Activated naive CD4-positive, alpha-beta T cell treated with anti-CD3 and anti-CD28 coated beads, Interleukin-2, amount 50 U/mL, for 72 hours (primary cell): ENCODE measurements at places on chromosomes 11 and 22. TPM values are rescaled to one million over a fixed set of nuclear protein-coding genes. Genes with fewer than 3 reads are reported as not detected.

- DNase-seq = peak; percentile 35
Measured at GRCh38 chr22:17910561-17911311, 113.6 kb downstream of the MICAL3 start.

The TEX54 gene
- total RNA-seq = not detected

GRCh38 chr11:37657645-37658044 is 1059.6 kb upstream of the RAG2 start:
- no peak for DNase-seq

The TUBA8 gene
- total RNA-seq = 1.1 TPM

- peak; percentile 94 for DNase-seq
Measured at GRCh38 chr11:62556108-62556874, 9.7 kb upstream of the AHNAK start.

DNA sequence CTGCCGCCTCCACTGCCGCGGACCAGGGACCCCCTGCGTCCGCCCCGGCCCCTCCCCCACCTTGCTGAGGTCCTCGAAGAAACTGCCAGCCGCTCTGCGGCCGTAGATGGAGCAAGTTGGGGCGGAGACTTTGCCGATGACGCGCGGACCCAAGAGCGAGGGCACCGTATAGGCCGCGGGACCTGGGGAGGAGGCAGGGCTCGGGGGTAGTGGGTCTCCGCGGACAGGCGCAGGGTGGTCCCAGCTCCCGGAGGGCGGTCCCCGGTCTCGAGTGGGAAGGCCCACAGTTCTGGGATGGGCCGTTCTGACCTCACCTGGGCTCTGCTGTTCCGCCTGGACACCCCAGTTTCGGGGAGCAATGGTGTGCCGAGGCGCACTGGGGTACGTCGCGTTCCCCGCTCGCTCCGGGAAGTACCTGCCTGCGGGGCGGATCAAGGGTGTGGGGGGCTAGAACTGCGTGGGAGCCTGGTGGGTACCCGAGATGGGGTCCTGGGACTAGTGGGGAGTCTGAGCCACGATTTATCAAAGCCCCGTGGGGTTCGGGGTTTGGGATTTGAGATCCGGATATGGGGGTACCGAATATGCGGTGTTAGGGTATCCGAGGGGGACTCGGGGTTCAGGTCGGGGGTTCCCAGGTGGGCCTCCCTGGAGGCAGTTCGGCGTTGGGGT is 1.2 kb upstream of the TYMP start:
- peak; percentile 81 for DNase-seq

- DNase-seq = no peak
Measured at GRCh38 chr11:11913395-11913794, 71.6 kb downstream of the USP47 start.

- no peak for DNase-seq
Measured at GRCh38 chr11:11997049-11997322, 11.4 kb downstream of the DKK3 start.

GRCh38 chr11:113193946-113194345 is 120.4 kb upstream of the TTC12 start:
- DNase-seq = no peak

The HTR3B gene
- total RNA-seq = not detected

DNA sequence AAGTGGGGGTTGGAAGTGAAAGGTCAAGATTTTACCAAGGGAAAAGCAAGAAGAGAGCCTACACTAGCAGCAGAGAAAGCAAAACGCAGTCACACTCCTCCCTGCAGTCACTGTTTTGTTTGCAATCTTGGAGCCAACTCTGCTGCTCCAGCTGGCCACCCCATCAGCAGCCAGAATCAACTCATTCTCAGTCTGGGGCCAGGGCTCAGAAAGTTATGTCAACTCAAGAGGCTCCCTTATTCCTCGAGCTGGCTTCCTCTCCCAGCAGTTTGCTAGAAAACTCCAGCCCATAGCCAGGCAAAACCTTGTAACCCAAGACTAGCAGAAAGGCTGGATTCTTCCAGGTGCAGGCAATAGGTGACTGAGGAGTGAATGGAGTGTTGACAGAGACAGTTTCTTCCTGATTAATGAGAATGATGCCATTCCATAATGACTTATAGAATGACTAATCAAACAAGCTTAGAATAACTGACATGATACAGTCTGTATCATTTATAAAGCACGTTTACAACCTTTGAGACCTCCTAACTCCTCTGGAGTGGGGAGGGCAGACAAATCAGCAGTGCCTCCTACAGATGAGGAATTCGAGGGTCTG is 53.4 kb downstream of the P4HA3 start:
- no peak for DNase-seq

DNA sequence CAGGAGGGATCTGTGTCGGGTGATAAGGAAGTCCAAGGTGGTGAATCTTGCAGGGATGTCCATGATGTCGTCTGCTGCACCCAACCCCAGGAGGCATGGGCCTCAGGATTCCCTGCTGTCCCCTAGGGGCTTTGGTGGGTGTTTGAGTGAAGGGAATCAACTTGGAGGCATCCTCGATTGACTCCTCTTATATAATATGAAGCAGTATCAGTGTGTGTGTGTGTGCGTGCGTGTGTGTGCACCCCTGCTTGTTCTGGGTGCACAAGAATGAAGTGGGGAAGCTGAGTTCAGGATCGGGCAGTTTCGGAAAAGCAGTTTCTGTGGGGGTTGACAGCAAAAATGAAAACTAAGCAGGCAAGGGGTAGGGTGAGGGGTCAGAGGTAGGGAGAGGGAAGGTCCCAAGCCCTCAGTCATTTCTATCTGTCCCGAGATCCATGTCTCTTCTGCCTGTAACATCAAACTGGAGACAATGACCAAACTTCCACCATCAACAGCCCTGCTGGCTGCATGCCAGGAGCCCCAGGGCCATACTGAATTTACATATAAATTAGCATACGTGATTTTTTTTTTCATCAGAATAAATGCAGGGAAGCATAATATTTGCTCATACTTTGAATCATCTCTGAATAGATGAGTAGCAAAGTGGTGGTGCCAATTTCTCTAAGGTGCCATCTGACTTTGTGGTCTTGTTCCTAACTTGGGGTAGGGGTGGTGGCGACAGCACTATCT is 2.0 kb downstream of the NTM start:
- no peak for DNase-seq

GRCh38 chr11:73271936-73272679 is at the start of gene P2RY6:
Gene P2RY6, plus strand, starts transcription at chr11:73272338. Its CDS starts 24,181 bp downstream, at chr11:73296519.
- DNase-seq = peak; percentile 50

The CHRDL2 gene
- total RNA-seq = not detected

The WT1 gene
- not detected for total RNA-seq
